ENCODE measurements at places on chromosomes 11 and 22.

DNA sequence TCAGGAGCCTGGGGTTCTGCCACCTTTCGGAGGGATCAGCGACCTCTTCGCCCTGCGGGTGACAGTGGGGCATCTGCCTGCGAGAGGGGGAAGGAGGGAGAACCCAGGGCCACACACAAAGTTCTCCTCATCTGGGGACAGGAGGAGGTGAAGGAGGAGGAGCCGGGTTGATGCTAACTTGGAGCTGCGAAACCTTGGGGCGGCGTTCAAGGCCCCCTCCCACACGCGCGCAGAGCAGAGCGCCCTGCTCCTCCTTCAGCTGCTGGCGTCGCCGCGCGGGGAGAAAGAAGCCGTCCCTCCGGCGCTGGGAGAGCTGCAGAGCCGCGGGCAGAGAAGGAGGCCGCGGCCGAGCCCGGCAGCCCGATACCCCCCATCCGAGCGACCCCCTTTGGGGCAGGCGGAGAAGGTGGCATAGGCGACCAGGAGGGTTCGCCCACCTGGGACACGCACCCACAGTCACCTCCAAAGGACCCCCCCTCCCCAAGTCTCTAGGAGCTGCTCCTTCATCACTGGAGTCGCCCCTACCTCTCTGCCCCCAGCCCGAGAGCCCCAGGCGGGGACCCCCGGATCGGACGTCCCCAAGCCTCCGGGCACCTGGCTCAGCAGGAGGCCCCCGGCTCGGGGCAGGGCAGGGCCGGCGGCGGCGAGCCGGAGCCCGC lies at the start of gene RASD2:
TSS of gene RASD2 (plus strand) at position 237 of the 659 bp plus-strand sequence. CDS start 5,979 bp downstream, outside the sequence.
- DNase-seq: peak; percentile 68

- DNase-seq: peak; percentile 90
Measured at GRCh38 chr11:70755410-70756158, 357.3 kb downstream of the CTTN start.

DNA sequence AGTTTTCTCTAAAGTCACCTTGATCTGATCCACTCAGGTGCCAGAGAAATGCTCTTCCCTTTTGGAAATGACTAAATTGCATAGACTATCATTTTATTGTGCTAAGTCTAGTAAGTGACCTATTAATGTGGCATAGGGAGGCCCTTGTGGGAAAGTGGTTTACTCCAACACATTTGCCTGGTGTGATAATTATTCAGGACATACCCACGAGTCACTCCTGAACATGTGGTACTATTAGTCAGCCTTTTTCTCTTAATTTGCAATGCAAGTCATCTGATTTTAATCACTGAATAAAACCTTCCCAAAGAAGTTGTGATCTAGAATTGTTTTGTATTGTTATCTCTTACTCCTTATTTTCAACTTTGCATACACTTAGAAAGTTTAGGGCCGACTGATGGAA lies 148.7 kb downstream of the OR4C45 start:
- DNase-seq: no peak

GRCh38 chr11:47248304-47248663 lies 330 bp downstream of the ACP2 start:
- no peak for DNase-seq

DNA sequence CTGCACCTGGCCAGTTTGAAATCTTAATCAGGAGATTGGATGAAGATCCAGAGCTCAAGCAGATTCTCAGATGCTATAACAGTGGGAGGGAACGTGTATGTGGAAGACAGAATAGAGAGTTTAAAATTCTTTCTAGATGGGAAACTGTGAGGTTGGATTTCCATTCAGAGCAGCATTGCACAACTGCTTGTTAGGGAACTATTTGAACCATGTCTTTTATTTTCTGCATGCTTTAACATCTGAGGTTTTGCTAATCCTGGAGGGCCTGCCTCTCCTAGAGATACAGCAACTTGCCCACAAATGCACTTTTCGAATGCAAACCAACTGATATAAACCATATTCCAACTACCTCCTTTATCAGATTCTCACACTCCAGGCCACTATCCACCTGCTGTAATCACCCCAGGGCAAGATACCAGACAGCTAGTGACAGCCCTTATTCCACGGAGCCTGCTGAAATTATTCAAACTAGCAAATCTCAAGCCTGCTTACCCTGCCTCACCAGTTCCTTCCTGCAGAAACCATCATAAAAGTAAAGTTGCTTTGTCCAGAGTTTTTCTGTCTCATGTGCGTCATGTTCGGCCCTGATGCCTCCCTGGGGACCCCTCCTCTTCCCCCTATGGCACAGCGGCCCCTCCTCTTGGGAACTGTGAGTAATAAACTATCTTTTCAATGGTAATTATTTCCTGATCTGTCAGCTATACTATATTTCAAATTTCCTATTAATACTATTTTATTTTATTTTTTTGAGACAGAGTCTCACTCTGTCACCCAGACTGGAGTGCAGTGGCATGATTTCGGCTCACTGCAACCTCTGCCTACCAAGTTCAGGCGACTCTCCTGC lies 18.4 kb upstream of the SEC14L4 start:
- no peak for DNase-seq

DNA sequence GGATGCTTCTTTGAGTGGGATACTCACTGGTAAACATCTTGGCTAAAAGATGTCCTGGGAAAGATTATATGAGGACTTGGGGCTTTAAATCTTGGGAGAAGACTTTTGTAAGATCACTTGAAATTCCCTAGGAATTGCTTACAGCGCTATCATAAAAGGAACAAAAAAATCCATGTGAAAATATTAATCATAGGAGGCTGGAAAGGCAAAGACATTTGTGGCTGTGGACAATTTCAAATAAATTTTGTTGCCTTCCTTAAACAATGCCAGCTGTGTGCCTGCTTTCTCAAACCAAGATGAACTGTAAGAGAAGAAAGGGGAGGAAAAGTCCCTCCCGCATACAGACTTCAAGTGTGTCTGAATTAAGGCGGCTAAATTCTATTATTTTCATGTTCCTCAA lies 75.6 kb downstream of the SNX19 start:
- no peak for DNase-seq

- no peak for DNase-seq
Measured at GRCh38 chr11:11143849-11144248, 209.2 kb downstream of the CSNK2A3 start.

DNA sequence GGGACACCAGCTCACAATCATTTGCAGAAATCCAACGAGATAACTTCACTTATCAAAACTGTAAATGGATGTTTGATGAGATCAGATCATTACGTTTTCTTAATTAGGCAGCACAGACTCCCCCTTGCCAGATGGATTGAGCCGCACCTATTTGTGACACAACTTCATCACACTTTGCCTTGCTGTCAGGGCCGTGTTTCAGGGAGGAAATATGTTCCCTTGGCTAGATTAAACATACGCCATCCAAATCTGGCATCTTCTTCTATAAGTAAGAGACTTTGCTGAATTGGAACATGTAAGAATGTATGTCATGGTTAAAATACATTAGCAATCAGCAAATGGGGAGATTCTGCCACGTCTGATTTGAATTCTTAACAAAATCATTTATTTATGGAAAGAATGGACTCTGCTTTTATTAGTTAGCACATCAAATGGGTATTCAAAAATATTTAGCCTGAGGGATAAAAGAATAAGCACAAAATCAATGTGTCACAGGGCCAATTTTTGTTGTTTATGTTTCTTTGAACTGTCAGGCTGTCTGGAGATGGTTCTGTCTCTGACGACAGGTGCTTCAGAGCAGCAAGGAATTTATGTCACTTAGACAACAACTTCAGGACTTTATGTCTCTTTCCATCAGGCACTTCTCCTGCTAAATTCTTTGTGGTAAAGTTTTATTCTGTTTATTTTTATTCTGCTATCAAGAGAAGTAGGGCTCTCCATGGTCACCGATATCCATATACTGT lies 326.1 kb upstream of the NCAM1 start:
- DNase-seq: no peak

DNA sequence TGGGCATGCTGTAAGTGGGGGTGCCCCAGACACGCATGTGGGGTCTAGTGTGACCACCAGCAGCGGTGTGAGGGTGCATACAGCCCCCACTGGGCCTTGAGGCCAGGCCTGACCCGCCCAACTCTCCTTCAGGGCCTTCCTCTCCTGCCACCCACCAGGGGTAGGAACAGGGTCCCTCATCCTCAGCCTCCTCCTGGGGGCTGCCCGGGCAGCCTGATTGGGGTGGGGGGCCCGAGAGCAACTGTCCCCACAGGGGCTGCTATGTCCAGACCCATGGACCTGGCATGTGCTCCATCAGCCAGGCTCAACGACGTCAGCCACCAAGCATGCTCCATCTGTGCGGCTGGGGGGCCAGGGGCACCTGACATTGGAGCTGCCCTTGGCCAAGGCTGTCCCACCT lies 27.2 kb downstream of the RTN4R start:
- DNase-seq: no peak

- peak; percentile 34 for DNase-seq
Measured at GRCh38 chr11:70066628-70067027, 11.5 kb upstream of the ANO1 start.

GRCh38 chr11:1570001-1570453 lies 2.0 kb downstream of the DUSP8 start:
- DNase-seq: no peak

DNA sequence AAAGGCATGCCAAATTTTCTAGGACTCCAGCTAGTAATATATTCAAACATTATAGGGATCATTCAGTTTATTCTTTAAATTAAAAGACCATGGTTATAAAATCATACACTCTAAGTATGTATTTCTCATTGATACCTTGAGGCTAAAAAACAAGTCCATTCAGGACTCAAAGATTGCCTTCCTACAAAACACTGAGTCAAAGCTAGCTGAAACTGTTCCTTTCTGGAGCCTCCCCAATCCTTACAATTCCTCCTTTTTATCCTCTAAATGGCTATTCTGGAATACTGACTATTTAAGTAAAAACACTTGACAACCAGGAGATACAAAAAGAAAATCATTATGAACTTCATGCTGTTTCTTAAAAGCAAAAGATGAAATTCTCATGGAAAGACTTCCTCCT lies 4.9 kb upstream of the TTLL12 start:
- no peak for DNase-seq

DNA sequence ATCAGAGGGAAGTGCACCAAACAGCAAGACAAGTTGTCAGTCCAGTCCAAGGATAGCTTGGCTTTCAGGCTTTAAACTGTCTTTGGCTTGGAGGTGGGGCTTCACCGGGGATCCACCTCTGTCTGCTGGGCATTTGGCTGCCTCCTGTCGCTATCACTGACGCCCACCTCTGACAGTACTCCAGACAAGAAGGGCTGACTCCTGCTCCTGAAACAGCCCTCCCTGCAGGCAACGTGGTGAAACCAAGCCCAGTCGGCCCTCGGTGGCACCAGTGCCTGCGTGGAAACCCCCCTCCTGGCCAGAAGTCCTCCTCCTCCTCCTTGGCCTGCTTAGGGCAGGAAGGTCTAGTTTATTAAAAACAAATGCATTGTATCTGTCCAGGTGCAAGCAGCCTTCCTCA lies 16.9 kb downstream of the DHCR7 start:
- peak; percentile 49 for DNase-seq

DNA sequence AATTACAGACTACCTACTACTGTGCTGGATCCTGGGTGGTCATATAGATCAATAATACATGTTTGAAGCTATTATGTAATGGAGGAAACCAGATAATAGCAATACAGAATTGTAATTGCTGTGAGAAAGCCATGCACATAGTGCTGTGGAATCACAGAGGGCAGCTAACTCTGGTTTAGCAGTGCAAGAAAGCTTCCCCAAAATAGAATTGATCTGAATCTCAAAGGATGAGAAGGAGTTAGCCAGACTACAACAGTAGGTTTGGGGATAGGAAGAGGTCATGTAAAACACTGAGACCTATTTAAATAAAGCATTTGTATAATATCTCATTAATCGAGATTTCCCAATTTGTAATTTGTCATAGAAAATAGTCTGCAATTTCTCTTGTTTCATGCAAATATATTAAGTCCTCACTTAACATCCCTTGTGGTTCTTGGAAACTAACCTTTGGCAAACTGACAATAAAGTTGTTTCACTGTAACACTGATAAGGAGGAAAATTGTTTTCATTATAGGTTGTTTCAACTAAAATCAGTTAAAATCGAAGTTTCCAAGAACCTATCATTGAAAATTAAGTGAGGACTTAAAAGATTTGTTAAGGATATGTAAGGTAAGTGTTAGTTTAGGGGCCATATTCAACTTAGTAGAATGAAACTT lies 7.6 kb downstream of the C11orf58 start:
- no peak for DNase-seq

GRCh38 chr11:131763193-131763890 lies 392.9 kb downstream of the NTM start:
- DNase-seq: no peak

- no peak for DNase-seq
Measured at GRCh38 chr11:83511646-83512045, 225.5 kb upstream of the CCDC90B start.

DNA sequence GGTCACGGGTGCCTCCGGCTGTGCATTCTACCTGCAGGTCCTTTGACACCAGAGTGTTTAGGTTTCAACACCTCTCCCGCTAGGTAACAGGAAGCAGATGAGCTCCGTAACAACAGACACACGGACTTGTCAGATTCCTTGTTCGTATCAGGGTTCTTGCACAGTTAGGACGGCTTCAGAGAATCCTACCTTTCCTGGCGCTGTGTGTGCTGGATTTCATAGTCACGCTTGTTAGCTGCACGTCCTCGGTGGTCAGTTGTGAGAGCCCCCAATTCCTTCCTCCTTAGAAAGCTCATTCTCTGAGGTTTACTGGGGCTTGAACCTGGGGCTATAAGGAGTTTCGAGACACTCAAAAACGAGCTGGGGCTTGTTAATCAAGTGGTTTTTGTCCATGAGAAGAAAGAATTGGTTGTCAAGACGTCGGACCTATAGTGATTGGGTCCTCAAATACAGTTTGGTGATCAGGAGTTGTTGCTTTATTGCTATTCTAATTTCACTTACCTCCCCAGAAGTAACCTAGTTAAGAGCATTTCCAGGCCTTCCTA lies 664 bp downstream of the DDB2 start:
- DNase-seq: no peak

DNA sequence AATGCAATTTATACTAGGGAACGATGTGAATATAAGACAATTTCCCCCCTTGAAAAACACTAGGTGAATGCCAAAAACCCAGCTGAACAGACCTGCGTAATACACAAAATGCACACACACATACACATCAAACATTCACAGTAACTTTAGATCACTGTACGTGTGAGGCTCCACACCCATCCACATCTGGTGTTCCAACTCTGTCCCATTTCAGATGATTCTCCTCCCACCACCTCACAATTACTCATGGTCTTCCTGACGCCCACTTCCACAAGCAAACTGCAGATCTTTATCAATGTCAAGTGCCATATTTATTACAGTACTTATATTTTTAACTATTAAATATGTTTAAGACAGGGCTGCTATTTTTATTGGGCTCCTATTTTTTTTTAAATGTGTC lies 57.8 kb upstream of the TENM4 start:
- no peak for DNase-seq

DNA sequence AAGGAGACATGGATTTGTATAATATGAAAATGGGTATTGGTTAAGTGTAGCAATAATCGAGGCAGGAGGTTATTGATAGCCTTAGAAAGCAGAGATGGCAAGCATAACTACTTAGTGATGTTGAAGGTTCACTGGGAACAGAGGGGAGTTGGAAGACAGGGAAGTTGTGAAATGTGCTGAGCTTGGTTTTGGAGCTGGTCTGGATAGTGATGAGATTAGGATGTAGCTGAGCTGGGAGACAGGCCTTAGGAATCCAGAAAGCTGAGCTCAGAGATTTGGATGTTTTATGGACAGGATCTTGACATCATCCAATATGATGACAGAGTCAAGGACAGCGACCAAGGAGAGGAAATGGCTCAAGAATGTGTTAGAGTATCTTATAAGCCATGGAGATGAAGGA lies 113.1 kb downstream of the ARHGAP42 start:
- DNase-seq: no peak

- DNase-seq: no peak
Measured at GRCh38 chr11:110613197-110613918, 98.9 kb downstream of the ARHGAP20 start.
